Activated naive CD4-positive, alpha-beta T cell treated with anti-CD3 and anti-CD28 coated beads, Interleukin-2, amount 50 U/mL, for 16 hours (primary cell): ENCODE measurements at places on chromosomes 3 and 15.

GRCh38 chr3:124607163-124607562 is 123.1 kb upstream of the UMPS start:
- no peak for DNase-seq

- DNase-seq: no peak
Observed at GRCh38 chr3:54133196-54133595, 10.8 kb downstream of the CACNA2D3 start.

DNA sequence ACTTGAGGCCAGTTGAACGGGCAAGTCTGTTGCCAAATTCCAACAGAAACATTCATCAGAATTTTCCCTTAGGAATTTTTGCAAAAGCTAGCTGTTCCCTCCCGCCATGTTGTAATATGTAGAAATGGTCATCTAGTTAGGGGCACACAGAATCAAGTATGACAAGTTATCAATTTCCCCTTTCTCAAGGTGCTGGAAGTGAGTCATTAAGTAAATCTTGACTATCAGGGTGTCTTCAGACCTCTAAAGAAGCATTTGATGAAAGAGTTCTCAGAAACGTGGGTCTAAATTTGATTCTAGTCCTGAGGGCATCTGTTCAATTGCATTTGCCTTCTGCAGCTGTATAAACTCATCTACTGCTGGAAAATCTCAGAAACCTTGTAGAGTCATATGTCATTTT is 123.4 kb upstream of the FRMD4B start:
- no peak for DNase-seq

DNA sequence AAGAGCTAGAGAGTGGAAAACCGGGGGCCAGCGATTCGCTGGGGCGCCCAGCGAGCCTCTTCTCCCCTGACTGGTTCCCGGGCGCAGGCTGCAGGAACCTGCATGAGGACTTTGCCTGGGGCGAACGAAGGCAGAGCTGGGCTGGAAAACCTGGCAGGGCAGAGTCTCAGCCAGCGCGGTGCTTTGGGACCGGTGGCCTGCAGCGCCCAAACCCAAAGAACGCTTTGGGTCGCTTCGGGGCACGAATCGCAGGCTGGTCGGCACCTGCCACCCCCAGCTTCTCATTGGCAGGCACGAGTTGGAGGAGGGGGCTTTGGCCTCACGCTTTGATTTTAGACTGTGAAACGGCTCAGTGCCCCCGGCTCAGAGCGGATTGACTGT is 3.0 kb downstream of the ONECUT1 start:
- DNase-seq: peak; percentile 11

GRCh38 chr3:70824773-70825172 is 512.3 kb upstream of the MDFIC2 start:
- DNase-seq: no peak

GRCh38 chr3:194056731-194057415 is 79.1 kb upstream of the HES1 start:
- no peak for DNase-seq

- DNase-seq: no peak
Observed at GRCh38 chr3:123788710-123789109, 95.4 kb downstream of the MYLK start.

- no peak for DNase-seq
Observed at GRCh38 chr3:32946973-32947788, 4.3 kb upstream of the CCR4 start.

DNA sequence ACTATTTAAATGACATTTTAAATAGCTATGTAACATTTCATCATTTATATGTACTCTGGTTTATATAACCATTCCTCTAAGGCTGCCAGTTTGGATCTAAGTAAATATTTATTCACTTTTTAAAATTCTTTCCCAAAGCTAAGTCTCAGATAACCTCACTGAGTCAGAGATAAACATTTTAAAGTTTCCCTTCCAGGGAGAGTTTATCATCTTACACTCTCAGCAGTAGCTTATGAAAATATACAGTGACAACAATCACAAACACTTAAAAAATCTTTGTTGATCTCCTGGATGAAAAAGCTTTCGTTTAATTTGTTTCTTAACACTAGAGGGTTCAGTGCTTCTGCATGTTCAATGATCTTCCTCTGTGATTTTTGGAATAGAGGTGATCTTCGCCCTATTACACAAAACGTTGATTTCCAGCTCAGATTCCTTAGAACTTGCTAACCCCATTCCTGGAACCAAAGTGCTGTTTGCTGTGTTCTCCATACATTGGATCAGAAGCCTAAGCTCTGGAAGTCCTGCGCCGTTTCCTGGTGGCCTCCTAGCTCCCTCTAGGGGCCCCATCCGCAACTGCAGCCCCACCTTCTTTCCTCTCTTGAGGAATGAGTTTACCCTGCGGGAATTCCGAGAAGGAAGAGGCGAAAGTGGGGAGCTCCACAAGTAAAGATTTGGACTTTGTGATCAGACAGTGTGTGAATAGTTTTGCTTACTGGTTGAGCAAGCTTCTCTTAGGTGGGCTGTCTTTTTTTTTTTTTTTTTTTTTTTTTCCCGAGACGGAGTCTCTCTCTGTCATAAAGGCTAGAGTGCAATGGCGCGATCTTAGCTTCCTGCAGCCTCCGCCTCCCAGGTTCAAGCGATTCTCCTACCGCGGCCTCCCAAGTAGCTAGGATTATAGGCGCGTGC is 29.3 kb upstream of the SACM1L start:
- peak; percentile 36 for DNase-seq

DNA sequence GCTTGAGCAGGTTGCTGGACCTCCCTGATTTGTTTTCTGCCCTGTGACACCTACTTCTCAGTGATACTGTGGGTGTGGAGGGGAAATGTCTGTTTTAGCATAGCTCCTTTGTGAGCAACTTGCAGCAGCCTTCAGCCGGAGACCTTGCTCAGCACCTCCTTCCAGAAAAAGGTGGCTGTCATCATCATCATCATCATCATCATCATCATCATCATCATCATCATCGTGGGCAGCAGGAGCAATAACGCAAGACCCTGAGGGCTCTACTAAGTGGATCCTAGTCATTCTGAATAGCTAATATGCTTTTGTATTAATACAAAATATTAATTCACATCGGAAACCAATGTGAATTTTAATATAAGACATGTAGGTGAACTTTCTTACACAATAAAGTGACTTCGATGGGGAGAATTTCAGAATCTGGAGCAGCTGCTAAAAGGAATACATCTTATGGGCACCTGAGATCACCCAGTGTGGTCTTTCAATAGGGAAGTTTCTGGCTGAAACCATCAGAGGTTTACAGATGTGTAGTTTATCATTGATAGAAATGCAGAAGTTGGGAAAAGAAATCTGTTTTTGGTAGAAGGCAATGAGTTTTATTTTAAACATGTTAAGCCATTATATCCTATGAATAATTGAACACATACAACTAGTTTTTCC is 8.6 kb downstream of the GABRR3 start:
- no peak for DNase-seq

DNA sequence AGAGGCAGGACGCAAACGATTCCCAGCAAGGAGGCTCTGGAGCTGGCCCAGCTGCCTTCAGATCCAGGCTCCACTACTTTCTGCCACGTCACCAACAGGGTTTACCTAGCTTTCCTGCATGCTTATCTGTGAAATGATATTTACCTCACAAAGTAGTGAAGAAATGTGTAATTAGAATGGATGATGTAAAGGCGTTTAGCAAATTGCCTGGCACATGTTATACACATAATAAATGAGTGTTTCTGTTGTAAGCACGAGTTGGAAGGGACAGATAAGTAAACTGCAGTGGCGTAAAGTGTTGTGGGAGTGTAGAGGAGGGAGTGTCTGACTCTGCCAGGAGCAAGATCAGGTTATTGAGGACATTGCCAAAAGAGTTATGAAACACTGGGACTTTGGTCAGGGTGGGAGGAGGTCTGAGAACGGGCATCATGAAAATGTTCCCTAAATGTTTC is 3.5 kb upstream of the CHAC1 start:
- no peak for DNase-seq

GRCh38 chr3:16369885-16370284 is 104.9 kb downstream of the OXNAD1 start:
- DNase-seq: no peak

DNA sequence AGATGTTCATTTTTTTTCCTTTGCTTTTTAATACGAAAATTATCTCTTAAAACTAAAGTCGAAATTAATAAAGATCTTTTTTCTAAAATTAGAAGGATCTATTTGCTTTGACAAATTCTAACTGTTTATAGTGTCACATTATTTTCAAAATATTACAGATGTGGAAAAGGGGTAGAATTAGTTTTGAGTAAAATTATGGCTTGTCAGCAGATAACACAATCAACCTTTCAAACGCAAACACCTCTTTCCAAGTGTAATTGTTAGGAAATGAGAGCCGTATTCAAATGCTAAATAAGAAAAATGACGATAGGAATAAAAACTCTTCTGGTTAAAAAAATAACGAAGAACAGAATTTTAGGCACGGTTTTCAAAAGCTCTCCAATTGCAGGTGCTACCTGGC is 704.7 kb downstream of the NLGN1 start:
- DNase-seq: no peak

- no peak for DNase-seq
Observed at GRCh38 chr15:69795601-69796000, 302.1 kb downstream of the TLE3 start.

GRCh38 chr3:190519886-190520285 is 6.0 kb downstream of the IL1RAP start:
- no peak for DNase-seq

DNA sequence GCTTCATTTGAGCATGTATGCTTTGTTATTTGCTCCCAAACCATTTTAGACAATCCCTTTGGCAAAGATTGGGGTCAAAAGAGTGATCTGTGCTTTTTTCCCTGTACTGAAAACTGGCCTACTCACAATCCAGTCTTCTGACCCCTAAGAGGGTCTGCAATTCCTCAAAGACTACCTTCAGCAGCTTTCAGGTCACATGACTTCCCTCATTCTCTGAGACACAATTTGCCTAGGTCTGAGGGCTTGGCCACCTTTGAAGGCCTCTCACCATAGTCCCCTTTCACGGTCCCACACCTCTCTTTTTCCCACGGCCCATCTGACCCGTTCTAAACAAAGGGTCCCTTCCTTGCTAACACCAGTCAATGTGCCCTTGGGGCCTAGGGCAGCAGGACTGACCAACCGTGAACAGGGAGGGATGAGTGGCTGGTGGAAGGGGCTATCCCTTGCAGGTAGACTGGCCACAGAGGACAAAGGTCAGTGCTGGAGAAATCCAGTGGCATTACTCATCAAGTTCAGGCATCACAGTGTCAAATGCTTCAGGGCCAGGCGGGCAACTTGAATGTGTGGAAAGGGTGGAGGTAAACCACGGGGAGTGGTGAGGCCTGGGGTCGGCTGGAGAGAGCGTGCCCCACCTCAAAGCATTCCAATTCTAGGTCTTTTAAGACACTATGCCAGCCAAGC is 10.8 kb downstream of the RASL12 start:
- DNase-seq: no peak

GRCh38 chr15:88482263-88482662 is 14.8 kb downstream of the MRPS11 start:
- DNase-seq: no peak

DNA sequence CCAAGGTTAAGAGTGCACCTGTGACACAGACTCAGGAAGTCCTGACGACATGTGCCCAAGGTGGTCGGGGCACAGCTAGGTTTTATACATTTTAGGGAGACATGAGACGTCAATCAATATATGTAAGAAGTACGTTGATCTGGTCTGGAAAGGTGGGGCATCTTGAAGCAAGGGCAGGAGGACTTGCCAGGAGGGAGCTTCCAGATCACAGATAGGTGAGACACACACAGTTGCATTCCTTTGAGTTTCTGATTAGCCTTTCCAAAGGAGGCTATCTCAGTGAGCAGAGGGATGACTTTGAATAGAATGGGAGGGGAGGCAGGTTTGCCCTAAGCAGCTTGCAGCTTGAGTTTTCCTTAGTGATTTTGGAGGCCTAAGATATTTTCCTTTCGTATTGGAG is 257.4 kb downstream of the CGGBP1 start:
- no peak for DNase-seq

GRCh38 chr15:86854176-86854575 is 774.5 kb downstream of the AGBL1 start:
- no peak for DNase-seq

DNA sequence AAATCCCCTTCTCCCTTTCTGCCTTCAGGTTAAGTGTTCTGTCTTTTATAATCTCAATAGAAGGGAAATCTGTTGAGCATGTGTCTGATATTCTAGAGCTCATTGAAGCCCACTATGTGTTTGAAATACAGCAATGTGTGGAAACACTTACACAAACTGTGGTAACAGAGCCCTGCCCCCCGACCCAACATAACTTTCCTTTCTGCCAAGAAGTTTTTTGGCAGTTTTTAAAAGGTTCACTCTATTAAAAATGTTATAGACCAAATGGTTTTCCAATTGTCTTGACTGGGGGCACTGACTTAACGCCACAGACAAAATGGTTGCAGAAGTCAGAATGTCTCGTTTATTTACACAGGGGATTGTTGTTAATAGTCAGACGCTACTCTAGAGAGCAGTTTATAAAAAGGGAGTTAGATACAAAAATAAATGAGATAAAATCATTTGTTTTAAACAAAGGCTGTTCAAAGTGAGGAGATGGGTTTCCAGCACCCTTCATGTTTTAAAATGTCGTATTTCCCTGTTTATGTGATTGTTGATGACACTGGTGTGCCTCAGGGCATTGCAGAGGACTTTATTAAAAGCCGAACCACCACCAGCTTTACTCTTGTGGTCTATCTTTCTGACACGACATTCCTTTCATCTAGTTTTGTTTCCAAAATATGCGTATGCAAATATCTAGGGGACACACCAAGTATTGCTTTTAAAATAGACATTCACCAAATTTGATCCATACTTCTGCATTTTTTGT is 26.7 kb upstream of the GREM1 start:
- DNase-seq: no peak

DNA sequence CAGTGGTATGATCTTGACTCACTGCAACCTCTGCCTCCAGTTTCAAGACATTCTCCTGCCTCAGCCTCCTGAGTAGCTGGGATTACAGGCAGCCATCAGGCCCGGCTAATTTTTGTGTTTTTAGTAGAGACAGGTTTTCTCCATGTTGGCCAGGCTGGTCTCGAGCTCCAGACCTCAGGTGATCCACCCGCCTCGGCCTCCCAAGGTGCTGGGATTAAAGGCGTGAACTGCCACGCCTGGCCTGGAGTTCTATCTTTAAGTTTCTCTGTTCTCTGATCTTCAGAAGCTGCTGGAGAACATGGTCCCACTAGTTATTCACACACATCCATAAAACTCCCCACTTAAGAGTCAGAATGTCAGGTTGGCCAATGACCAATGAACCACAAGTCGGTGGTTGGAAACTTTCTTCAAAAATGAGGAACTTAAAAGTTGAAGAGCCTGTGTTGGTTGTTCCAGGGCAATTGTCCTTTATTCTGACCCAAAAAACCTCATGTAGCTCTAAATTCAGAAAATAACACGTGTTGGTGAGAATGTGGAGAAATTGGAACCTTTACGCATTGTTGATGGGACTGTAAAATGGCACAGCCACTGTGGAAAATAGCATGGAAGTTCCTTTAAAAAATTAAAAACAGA is 55.9 kb upstream of the PIK3CB start:
- no peak for DNase-seq

- DNase-seq: no peak
Observed at GRCh38 chr3:74351213-74351612, 263.2 kb downstream of the CNTN3 start.

DNA sequence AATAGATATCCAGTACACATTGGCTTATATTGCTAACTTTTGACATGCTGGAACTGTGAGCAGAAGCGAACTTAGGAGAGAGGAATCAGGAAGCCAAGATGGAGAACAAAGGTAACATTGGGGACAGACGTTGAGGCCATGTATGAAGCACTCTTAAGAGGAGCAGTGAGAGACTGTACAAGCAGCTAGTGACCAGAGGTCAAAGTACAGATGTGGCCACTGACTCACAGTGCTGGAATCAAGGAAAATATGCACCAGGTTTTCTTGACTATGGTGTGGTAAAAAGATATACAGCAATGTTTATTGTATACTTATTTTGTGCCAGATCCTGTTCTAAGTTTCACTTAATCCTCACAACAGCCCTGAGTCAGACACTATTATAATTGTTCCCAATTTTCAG is 2.0 kb upstream of the IL20RB start:
- DNase-seq: no peak
